GM23248 (cell line): ENCODE measurements at places on chromosomes 5 and 9.
A peak's percentile ranks its signal among the peaks of the same experiment; 100 is the strongest.

- peak; percentile 37 for DNase-seq
Measured at GRCh38 chr5:110884005-110884404, 145.2 kb downstream of the SLC25A46 start.

DNA sequence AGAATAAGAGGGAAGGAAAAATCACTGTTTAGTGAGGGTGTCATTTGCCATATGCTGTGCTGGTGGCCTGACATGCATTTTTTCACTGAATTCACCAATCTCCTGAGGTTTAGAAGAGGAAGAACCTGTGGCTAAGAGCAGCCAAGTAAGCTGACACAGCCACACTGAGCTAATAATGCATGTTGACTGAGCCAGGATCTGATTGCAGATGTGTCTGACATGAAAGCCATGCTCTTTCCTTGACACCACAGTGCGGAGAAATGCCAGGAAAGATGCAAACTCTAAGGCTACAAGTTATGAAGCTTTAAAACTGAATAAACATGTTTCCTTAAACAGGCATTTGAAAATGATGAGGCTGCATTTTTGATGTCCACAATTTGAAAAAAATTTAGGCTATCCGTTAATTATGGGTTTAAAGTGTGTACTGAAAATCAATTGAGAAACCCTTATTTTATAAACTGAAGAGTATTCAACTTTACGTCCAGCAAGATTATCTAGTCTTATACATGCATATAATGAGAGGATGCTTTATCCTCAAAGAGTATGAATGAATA lies 208.6 kb downstream of the FBN2 start:
- no peak for DNase-seq

DNA sequence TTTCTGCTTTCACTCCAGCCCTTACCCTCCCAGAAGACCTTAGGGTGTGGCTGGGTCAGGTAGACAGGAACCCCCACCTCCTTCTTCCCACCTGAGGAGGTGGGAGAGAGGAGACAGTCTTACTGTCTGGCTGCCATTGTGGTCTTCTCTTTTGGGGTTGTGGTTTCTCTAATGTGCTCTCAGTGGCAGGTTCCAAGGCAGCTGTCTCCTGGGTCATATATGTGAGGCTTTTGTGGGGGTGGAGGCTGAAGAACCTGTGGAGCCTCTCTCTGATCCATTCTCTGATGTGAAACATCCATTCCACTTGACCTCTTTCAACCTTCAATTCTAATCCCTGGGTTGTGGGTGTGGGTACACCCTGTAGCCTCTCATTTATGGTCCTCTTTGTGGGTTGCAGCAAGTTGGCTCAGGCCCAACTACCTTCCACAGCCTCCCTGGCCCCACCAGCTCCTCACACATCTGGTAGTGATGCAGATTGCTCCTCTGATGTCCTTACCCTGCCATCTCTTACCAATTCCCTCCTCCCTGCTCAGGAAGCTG lies 118.4 kb downstream of the CEP120 start:
- no peak for DNase-seq

GRCh38 chr9:36867241-36867640 lies 166.8 kb downstream of the PAX5 start:
- DNase-seq = no peak

GRCh38 chr5:142386137-142387023 lies 61.6 kb upstream of the SPRY4 start:
- DNase-seq = peak; percentile 30

DNA sequence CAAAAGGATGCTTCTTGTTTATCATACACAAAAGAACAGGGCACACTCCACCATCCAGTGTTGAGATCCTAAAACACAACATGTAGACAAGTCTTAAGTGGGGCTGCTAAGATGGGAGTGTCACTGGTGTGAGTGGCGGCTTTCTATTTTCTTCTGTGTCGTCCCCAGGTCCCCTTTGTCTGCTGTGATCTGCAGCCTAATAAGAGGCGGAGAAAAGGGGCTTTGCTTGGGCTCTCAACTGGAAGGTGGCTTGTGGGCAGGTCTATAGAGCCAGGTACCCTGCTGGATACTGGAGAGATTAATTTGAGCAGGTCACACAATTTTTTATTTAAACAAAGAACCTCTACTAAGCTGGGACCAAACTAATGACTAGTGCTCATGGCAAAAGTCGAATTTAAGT lies 126.1 kb upstream of the SAP30L start:
- DNase-seq = no peak

DNA sequence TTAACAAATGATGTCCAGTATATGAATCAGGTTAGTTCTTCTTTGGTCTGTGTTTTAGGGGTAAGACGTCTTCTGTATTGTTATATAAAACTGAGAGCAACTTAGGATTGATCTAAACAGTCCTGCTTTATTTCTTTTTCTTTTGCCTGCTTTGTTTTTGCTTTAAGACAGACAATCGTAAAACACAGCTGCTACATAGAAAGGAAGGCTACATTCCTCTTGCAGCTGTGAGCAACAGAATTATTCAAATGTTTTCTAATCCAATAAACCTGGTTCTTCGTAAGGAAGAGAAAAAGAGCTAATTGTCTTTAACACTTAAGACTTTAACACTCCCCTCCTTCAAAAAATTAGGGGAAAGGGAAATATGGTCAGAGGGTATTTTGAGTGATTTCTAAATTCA lies 14.6 kb downstream of the FGF1 start:
- DNase-seq = no peak

GRCh38 chr5:149011728-149012127 lies 51.1 kb downstream of the SH3TC2 start:
- DNase-seq = no peak
